ENCODE measurements at places on chromosomes 12 and 14.

- DNase-seq = no peak
These were observed 70.3 kb upstream of the STXBP6 start for GRCh38 chr14:25120261-25120660.

DNA sequence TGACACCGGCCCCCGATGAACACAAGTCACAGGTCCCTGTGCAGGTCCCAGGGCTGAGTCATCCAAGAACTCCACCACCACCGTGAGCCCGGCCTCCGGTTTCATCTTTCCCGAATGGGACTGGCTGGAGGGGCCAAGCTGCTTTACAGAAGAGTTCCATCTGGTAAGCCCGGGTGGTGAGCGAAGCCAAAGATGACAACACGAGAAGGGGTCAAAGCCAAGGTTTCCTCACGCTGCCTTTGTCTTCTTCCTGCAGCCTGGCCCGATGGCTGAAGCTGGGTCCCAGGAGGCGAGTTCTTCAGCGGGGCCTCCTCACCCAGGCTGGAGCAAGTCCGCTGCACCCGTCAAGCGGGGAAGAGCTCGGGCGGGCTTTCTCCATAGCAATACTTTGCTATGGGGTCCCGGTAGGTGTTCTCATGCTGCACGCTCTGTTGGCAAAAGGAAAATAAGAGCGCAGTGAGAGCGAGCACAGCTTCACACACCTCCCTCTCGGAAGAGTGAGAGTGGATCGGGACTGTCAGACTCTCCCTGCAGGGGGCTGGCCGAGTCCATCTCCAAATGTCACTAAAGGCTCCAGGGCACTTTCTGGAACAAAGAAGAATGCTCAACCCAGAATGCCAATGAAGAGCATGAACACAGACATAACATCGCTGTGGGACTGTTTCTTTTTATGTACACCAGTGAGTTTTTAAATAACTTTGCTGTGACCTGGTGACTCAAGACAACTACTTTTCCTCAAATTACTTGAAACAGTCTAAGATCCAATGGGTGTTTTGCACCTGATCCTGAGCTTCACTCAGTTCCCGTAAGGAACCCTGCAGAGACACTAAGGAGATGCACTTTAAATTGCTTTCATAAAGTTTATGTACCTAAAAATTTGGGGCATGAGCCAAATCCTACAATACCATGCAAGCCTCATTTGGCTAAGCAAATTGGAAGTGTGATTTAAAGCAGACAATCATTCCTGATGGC lies 20.1 kb downstream of the SPRING1 start:
- DNase-seq = no peak

- DNase-seq = peak; percentile 27
These were observed 11.6 kb downstream of the SIX1 start for GRCh38 chr14:60637479-60638315.

DNA sequence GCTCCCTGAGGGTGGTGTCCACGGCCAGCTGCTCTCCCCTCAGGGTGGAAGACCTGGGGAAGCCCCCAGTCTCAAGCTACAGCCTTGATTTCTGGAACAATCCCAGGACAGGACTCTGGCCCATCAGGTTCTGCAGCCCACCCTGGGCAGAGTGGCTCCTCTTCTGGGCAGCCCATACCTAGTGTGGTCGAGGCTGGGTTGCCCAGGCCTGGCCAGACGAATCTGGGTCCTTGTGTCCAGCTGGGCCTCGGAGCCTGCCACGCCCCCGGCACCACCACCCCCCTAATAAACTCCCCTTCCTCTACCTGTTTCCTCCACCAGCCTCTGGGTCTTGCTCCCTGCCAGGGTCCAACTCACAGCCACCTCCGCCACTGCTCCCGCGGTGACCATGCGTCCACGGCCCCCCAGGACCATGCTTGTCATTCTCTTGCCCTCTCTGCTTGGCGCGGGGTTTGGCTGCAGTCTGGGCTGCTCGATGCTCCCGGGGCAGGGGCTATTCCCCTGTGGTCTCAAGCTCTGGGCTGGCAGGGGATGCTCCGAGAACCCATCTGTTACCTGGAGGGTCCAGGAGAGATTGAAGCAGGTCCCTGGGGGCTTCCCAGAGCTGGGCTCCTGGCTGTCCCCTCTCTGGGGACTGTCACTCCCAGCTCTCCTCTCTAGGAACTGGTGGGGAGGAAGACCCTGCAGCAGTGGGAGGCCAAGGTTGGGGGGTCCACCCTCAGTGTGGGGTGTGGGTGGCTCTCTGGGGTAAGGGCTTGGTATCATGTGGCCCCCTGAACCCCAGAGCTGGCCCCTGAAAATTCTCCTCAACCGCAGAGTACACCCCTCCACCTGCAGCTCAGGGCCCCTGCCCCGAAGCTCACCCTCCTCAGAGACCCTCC lies 8.7 kb upstream of the GPR132 start:
- no peak for DNase-seq

DNA sequence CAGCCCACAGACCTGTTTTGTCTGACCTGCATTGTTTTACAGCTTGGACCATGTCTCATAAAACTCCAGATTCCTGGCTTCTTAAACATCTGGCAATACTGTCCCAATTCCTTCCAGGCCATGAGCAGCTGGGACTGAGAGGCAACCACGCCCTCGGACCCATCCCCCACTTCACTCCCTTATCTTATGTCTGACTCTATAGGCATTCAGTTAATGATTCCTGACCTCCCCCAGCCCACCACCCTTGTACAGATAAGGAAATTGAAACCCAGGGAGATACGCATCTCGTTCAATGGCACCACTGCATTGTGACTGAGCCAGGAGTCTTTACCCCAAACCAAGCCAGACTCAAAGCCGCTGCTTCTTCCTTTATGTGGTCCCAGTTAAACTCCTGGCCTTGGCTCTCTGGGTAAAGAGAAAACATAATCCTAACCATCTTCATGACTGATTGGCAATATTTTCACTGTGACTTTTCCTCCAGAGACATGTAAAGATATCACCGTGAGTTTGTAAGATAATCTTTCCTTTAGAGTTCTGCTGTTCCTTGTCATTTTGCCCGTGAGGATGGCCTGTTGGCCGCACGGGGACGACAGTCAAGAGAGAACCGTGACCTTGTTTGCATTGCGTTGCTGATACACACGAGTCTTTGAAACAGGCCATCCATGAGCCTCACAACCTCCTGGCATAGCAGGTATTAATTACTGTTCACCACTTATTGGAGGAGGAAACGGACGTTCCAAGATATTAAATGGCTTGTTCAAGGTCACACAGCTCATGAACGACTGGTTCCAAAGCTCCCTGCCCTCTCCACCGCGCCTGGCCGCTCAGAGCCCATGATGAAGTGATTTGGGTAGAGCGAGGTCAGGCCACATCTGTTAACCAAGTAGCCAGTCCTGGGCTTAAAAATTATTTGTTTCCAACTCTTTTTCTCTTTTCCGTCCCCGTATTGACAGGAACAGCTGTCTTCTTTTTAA lies 39.4 kb downstream of the MAP1LC3B2 start:
- no peak for DNase-seq

GRCh38 chr14:92471919-92472318 lies 41.7 kb upstream of the RIN3 start:
- no peak for DNase-seq

- no peak for DNase-seq
These were observed 15.3 kb downstream of the DYNC1H1 start for GRCh38 chr14:101979666-101980065.

DNA sequence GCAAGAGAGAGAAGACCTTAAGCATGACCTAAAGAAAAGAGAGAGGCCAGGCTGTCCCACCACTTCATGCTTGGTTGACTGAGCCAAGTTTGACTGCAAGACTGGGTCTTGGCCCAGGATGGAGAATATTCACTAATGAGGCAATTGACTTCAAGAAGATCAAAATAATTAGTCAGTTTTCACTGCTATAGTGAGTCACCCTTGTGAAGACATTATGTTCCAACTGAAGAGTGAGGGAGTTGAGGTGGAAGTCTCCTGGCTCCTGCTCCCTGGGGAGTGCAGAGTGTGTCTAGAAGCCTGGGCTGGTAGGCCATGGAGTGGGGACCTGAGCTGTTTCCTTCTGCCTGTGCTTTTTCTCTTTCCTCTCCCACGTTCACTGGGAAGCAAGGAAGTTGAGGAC lies 117.6 kb downstream of the CACNA1C start:
- no peak for DNase-seq

DNA sequence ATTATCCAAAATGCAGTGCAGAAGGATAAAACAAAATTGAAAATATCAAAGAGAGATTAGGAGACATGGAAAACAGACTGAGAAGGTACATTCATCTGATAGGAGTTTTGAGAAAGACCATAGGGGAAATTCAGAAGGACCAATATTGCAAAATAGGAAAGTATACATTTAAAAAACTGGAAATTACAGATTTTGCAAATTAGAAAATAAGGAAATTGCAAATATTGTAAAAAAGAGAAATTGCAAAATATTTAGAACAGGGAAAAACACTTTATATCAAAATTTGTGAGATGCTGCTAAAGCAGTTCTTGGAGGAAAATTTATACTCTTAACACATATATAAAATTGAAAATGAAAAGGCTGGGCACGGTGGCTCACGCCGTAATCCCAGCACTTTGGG lies 192.5 kb downstream of the FBXL14 start:
- DNase-seq = no peak

DNA sequence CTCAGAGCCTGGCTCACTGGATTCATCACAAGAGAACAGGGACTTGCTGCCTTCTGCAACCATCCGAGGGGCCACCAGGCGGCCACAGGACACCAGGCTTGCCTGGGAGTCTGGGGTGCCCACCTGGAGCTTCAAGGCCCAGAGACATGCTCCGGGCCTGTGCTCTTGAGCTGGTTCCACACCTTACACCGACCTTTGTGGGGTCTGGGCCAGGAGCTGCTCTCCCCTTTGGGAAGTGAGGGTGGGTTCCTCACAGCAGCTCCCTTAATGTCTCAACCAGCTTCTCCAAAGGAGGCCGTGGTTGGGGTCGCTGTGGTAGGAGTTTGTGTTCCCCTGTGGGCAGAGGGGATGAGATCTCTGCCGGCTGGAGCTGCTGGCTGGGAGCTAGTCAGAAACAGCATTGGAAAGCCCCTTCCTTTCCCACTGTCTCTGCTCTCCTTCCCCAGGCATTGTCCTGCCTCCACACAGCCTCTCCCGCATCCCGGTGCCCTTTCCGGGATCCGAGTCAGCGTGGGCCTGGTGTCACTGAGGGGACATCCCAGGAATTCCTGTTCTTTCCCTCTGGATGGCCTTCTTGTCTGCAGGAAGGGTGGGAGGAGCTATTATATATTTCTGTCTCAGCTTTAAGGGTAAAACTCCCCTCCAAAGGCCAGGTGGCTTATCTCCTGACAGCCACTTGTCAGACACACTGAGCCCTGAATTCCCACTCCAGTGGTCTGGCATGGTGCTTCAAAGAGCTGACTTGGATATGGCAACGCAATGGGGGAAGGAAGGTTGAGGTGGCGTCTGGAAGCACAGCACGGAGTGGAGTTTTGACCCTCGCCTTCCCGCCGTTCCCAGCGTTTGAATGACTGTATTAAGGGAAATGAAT lies 5.1 kb upstream of the PAPLN start:
- no peak for DNase-seq

DNA sequence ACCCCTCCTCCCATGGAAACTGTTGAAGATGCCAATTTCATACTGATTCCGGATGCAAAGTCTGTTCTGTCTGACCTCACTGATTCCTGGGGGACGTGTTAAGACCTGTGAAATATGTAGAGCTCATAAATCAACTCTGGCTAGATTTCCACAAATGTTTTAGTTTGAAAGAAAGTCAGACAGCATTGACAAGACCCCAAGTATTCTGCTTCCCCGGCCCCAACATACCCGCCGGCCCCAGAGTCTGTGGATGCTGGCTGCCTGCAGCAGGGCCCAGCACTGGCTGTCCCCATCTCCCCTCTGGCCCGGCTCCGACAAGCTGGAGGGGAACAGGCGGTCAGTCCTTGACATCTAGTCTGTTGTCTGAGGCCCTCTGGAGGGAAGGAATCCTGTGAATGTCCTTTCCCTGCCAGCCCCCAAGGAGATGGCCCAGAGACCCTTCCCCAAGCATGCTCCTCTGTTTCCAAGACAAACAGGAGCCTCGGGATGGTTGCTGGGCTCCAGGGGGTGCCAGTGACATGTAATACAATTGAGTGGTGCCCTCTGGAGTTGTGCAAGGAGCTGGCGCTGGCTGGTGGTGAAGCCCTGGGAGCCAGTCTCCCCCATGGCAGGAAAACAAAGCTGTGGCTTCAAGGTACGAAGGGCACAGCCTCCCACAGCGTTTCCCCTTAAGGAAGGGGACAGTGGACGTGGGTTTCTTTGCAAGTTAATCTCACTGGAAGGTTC lies 22.3 kb downstream of the FBLN5 start:
- DNase-seq = no peak

GRCh38 chr12:74317078-74317601 lies 220.5 kb upstream of the ATXN7L3B start:
- DNase-seq = no peak

GRCh38 chr12:66516133-66516532 lies 162.7 kb downstream of the GRIP1 start:
- DNase-seq = no peak

- DNase-seq = no peak
These were observed 36.4 kb upstream of the NR1H4 start for GRCh38 chr12:100437038-100437841.

GRCh38 chr14:33956640-33957039 lies 5.8 kb upstream of the EGLN3 start:
- no peak for DNase-seq

- no peak for DNase-seq
These were observed 9.1 kb upstream of the DPF3 start for GRCh38 chr14:72902801-72903530.

DNA sequence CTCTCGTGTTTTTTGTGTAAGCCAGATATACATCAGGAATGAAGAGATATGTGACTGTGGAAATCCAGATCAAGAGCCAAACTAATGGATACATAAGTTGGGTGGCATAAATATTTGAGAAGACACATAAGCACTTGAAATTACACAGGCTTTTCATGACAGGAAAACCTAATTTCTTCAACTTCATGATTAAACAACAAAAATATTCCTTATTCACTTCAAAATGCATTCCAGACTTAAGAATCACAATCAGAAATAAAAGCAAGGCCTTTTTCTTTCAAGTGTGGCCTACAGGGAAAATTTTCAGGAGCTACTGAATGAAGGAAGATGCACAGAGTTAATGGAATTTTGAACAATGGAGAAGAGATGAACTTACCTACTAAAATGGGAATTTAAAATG lies 515.6 kb downstream of the FOXG1 start:
- no peak for DNase-seq

GRCh38 chr14:88248606-88249005 lies 74.5 kb downstream of the KCNK10 start:
- no peak for DNase-seq

GRCh38 chr12:2169489-2169888 lies 116.7 kb downstream of the CACNA1C start:
- no peak for DNase-seq

DNA sequence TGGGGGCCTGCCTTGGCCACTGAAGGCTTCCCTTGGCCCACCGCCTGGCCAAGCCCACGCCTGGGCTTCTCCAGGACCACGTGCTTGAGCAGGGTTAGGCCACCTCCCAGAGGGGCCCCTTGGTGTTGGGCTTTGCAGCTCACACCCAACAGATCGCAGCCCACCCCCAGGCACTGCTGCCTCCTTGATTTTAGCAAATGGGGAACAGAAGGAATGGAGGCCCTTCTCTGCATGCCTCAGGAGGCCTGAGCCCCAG lies 23.3 kb downstream of the RAB35 start:
- no peak for DNase-seq

GRCh38 chr12:122407208-122407607 lies 15.3 kb downstream of the CLIP1 start:
- DNase-seq = no peak
